ENCODE measurements at places on chromosomes 5 and 9. TPM values are rescaled to one million over a fixed set of nuclear protein-coding genes. Genes with fewer than 3 reads are reported as not detected.

DNA sequence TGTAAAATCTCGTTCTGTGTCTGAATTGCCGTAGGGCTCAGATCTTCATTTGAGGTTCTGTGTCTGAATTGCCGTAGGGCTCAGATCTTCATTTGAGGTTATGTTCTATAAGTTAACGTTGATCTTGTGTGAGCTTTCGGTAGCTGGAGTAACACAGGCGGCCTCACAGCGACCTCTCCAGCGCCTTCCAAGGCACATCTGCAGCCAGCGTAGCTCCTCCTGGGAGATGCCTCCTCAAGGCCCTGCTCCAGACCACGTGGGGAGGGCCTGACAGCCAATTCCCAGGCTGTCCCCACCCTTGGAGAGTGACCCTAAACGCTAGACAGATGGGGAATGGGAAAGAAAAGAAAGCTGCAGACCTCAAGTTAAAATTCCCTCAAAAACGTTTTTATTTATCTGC lies 8.7 kb upstream of the AHRR start:
- DNase-seq: peak; percentile 22

DNA sequence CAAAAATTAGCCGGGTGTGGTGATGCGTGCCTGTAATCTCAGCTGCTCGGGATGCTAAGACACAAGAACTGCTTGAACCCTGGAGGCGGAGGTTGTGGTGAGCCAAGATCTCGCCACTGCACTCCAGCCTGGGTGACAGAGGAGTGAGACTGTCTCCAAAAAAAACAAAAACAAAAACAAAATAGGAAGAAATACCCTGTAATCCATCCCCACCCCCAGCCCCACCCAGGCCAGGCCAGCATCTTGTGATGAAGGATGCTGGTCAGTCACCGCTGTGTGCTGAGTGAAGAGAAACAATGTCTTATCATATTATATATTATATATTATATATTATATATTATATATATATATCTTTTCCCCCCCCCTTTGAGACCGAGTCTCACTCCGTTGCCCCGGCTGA lies 15.4 kb upstream of the CCIN start:
- DNase-seq: no peak

DNA sequence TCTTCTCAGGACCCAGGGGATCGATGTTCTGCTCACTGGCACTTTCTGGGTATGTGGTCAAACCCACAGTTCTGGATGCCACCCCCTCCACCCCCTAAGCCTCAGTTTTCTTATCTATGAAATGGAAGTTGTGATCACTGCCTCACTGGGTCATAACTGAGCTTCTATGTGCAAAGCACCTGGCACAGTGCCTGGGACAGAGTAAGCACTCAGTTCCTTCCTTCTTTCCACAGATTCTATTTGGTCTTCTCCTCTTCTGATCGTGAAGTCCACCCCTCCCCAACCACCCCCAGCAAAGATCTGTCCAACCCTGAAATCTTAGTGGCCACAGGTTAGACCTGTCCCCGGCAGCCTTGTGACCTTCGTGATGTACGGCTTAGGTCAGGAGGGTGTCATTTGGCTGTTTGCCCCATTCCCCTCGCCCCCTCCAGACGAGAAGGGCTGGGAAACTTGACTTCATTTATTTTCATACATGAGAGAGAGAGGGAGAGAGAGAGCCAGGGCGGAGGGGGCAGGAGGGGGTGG lies 181.4 kb downstream of the FGF18 start:
- DNase-seq: peak; percentile 73

DNA sequence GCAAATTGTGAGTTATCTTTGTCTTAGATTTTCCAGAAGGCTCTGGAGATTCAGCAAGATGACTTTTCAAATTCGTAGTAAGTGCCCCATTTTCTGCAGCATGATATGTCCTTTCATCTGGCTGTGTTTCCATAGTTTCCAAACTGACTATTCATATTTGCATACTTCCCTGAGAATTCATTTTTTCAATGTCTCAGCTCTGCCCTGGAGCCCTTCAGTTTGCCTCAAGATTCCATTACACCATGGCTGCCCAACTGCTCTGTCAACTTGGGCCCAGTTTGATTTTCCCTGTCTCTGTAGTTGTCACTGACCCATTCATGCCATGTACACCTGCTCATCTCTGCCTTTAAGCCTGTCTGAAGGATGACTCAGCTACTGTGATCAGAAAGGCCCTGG lies 94.2 kb upstream of the RUSC2 start:
- DNase-seq: no peak

PSIP1 gene
- 22.2 TPM for total RNA-seq

Measured in mesenteric fat pad (tissue), 1 donor.